ENCODE measurements at places on chromosomes 3 and 15. TPM values are rescaled to one million over a fixed set of nuclear protein-coding genes. Genes with fewer than 3 reads are reported as not detected.

DNA sequence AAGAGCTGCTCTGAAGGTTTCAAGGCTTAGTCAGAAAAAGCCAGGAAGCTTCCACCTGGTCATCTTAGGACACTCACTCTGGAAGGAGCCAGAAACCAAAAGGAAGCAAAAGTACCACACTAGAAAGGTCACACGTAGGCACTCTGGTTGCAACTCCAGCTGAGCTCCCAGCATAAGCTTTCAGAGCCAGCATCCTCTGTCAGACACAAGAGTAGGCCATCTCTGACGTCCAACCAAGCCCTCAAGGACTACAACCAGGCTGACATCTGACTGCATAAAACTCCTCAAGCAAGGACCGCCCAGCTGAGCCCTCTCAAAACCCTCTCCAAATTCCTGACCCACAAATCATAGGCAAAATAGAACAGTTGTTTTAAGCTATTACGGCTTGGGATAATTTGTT is 12.8 kb downstream of the SH3BP5 start:
- peak; percentile 46 for DNase-seq
- H3K4me3 ChIP-seq, result no peak overlapping the region
- H3K36me3 ChIP-seq, result no peaks in the 10 kb centered on the region
- no peak overlapping the region for H3K27ac ChIP-seq
- peaks cover 12% of the 10 kb centered on the region for H3K4me1 ChIP-seq

DNA sequence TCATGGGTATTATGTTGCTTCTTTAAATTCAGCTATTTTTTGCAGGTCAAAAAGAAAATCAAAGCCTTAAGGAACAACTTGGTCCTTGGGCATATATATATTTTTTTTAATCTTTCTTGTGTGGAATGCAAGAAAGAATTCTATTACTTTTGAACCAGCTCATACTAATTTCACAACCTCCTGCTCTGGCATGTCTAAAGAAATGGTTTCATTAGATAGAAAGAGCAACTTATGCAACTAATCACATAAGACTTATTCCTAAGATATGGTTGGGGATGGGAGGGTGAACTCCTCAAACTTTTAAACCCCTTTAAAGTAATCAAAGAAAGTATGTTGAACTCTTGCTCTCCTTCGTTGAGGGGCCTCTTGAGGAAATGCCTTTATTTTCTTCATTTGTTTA is 114.9 kb downstream of the GMNC start:
- DNase-seq, result no peak
- H3K4me3 ChIP-seq, result no peak overlapping the region
- no peaks in the 10 kb centered on the region for H3K36me3 ChIP-seq
- H3K4me1 ChIP-seq, result no peaks in the 10 kb centered on the region

- H3K36me3 ChIP-seq, result no peaks in the 10 kb centered on the region
- peak overlapping the region; percentile 14 for H3K4me3 ChIP-seq
- no peaks in the 10 kb centered on the region for H3K27me3 ChIP-seq
- DNase-seq, result peak; percentile 95
- H3K4me1 ChIP-seq, result peaks cover 37% of the 10 kb centered on the region
Measured at GRCh38 chr3:129602730-129603560, 3.5 kb downstream of the PLXND1 start.

CTXN2 gene
- total RNA-seq, result not detected

IL5RA gene
- total RNA-seq, result not detected

DNA sequence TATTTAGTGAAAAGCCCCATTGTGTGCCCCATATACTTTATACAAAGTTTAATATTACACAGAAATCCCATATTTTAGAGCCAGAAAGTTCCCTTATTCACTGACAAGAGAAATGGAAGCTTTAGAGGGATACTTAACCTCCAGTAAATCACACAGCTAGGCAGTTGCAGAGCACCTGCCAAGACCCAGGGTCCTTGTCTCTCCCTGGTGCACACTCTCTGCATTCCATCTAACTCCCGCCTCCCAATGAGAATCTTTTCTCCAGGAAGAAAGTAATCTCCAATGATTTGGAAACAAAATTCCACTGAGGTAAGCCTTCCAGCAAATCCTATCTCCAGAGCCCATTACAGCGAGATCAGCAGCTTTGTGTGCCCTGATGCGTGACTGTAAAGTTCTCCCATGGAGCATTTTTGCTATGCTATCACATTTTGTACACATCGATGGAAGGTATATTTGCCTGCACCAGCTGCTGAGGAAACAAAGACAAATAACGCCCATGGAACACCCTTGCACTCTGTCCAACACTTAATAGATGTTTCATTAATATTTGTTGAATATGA is 41.4 kb downstream of the ULK4 start:
- H3K27ac ChIP-seq, result no peak overlapping the region
- no peaks in the 10 kb centered on the region for H3K36me3 ChIP-seq
- no peaks in the 10 kb centered on the region for H3K4me1 ChIP-seq

DNA sequence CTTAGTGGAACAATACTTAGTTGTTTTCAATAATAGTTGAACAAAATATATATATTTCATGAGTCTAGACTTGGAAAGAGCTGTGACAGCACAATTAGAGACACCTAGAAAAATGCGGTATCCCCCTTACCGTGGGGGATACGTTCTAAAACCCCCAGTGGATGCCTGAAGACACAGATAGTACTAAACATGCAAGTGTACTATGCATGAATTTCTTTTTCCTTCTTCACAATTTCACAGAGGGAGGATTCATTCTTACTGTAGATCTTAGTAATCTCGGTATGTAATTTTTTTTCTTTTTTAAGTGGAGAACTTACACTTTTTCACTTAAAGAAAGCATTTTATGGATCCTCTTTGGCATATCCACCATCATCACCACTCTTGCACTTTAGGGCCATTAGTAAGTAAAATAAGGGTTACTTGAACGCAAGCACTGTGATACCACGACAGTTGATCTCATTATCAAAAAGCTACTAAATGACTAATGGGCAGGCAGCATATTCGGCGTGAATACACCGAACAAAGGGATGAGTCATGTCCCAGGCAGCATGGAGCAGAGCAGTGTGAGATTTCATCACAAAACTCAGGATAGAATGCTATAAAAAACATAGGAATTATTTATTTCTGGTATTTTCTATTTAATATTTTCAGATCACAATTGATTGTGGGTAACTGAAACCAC is 72.3 kb upstream of the ZNF280D start:
- H3K27me3 ChIP-seq, result peaks cover 1% of the 10 kb centered on the region
- no peaks in the 10 kb centered on the region for H3K4me1 ChIP-seq
- peak; percentile 87 for DNase-seq
- no peak overlapping the region for H3K27ac ChIP-seq
- peak overlapping the region; percentile 25 for H3K4me3 ChIP-seq

- no peak overlapping the region for H3K27ac ChIP-seq
- H3K36me3 ChIP-seq, result no peaks in the 10 kb centered on the region
- H3K27me3 ChIP-seq, result no peaks in the 10 kb centered on the region
- no peak overlapping the region for H3K4me3 ChIP-seq
Measured at GRCh38 chr3:94234177-94234788, 171.4 kb downstream of the NSUN3 start.

DNA sequence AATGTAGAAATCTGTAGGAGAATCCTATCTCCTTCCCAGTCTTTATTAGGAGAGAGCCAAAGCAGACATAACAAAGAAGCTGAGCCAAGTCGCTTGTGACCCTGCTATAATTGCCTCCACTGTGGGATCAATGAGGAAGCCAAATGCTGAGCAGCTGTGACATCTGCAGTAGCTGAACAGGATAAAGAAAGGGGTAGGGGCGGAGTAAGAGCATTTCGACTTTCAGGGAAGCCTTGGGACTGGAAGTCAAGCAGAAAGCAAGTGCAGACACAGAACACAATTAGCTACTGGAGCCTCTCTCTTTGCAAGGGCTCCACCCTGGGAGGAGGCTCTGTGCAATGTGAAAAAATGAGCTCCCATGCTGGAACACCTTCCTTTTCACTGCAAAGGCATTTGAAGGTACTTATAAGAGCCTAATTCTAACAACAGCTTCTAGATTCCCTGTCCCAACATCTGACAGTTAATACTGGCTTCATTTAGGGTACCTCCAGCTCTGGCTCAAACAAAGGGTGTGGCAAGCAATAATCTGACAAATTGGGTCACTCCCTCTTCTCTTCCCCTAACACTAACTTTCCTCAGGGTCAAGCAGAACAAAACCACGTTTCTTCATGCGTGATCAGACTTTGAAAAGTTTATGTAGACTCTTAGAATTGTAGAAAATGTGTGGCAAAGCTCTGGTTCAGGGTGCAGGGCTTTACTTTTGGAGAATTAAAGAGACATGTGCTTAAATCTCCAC is 166.4 kb downstream of the CADPS start:
- no peak overlapping the region for H3K4me3 ChIP-seq
- H3K4me1 ChIP-seq, result no peaks in the 10 kb centered on the region
- H3K36me3 ChIP-seq, result no peaks in the 10 kb centered on the region
- no peak overlapping the region for H3K27ac ChIP-seq
- no peaks in the 10 kb centered on the region for H3K27me3 ChIP-seq

- no peak overlapping the region for H3K27ac ChIP-seq
- no peaks in the 10 kb centered on the region for H3K4me1 ChIP-seq
- H3K36me3 ChIP-seq, result no peaks in the 10 kb centered on the region
- peaks cover 8% of the 10 kb centered on the region for H3K27me3 ChIP-seq
- DNase-seq, result peak; percentile 24
Measured at GRCh38 chr15:100338971-100339444, 2.8 kb downstream of the ADAMTS17 start.

- no peaks in the 10 kb centered on the region for H3K36me3 ChIP-seq
- peaks cover 28% of the 10 kb centered on the region for H3K4me1 ChIP-seq
- H3K27me3 ChIP-seq, result no peaks in the 10 kb centered on the region
Measured at GRCh38 chr15:38992930-38993329, 428.3 kb upstream of the RASGRP1 start.

All from IMR-90 (cell line).